ENCODE measurements at places on chromosomes 1 and 21.

DNA sequence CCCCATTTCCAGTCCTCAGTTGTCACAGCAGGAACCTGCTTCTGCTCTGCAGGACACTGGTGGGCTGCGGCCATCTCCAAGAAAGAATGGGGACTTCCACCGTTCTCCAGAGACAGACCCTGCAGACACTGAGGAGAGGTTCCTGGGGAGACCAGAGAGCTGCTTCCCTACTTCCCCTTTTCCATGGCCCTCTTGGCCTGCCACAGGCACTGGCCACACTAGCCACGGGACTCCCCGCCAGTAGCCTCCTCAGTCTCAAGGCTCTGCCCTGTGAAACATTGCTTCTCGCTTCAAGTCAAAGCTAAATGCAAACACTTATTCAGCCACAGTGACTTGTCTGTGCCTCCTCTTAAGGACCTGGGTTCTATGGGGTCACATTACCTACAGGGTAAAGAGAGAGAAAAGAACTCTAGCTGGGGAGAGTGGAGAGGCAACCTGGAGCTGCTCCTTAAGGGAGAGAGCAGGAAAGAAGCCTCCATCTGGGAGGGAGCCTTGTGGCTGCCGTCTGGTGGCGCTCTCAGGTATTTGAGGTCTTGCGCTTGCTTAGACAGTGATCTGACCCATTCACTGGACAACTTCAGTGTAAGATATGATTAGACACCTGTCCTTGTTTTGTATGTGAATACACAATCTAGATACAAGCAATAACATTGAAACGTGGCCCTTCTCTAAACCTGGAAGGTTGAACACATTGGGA is 5.4 kb upstream of the SLAMF8 start:
- DNase-seq: no peak

DNA sequence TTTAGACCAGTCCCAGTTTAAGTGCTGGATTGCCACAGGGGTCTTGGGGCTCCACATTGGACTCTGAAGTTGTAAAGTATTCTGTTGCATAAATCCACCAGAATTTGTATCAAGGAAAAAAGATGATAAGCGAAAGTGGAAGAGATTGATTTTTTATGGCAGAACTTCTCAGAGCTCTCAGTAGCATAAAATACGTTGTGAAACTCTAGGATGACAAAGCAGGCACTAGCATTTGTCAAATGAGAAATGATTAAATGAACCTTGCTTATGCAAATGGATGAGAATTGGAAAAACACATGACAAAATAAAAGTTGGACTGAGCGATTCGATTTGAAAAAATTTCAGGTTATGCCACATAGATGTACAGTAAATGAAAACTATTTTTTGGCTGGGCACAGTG is 253.8 kb upstream of the RAB4A start:
- DNase-seq: no peak

GRCh38 chr1:5597991-5598823 is 394.0 kb downstream of the NPHP4 start:
- no peak for DNase-seq

- peak; percentile 88 for DNase-seq
Observed at GRCh38 chr1:157968946-157969345, 24.5 kb upstream of the KIRREL1 start.

GRCh38 chr1:165376041-165376810 is 19.7 kb upstream of the LMX1A start:
- peak; percentile 68 for DNase-seq

GRCh38 chr1:22832414-22832786 is 121.8 kb downstream of the EPHB2 start:
- peak; percentile 84 for DNase-seq

DNA sequence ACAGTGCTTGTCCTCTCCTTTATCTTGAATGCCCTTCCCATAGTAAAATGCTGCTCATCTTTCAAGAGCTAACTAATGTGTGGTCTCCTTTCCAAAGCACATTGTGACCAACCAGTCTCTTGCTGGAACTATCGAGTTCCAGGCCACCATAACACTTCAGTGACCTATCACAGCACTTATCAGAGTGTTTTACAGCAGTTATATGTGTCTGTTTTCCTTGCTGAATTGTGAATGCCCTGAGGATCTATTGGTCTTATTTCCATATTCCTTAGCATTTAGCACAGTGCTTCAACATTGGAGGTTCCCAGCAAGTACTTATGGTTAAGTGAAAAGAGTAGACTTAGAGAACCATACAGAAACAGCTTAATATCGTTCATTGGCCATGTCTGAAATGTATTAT is 264.3 kb downstream of the DYRK1A start:
- DNase-seq: no peak

GRCh38 chr1:162772571-162773154 is 17.8 kb upstream of the HSD17B7 start:
- DNase-seq: no peak

DNA sequence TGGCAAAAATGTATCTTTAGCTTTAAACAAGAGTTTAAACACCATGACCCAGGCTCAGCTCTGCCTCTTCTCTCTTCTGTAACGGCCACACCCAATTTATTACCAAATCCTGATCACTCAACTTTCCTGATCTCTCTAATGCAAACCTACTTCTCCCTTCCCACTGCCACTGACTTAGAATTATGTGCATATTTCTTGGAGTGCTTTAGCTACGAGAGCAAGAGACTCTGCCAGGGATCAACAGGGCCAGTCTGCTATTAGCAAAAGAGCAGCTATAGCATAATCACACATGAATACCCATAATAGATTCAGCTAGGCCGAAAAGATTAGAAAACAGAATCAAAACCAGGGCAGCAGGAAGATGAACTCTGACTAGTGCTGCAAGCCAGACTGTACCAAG is 215.5 kb downstream of the MRPL39 start:
- DNase-seq: no peak

- no peak for DNase-seq
Observed at GRCh38 chr1:31730336-31731048, 26.7 kb upstream of the COL16A1 start.

DNA sequence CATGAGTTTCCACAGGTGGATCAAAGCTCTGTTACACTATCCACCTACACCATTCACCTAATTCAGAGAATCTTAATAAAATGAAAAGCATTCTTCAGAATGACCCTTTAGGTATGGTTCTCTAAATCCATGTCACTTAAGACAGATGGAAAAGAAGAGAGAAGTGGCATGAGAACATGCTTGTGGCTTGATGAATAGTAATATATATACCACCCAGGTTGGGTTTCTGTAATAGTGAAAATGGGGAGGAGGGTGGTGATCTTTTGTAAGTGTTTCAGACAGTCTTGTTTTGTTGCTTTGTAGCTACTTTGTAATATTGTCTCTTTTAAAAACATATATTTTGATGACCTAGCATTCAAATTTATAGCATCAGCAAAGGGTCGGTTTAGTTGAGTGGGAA is 469.8 kb downstream of the USP25 start:
- DNase-seq: no peak

DNA sequence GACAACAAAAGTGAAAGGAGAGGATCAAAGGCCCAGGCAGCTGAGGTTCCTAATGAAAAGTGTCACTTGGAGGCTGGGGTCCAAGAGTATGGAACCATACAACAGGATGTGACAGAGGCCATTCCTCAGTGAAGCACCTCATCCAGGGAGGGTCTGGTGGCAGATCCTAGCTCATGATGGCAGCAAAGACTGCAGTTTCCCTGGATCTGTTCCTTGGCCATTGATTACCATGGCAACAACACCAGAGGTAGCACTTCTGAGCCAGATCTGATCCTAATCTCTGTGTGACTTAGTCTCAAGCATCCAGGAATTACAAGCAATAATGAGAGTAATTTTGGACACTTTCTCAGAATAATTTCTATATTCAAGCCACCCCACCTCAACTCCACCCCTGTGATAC is 12.9 kb downstream of the FAM177B start:
- no peak for DNase-seq

DNA sequence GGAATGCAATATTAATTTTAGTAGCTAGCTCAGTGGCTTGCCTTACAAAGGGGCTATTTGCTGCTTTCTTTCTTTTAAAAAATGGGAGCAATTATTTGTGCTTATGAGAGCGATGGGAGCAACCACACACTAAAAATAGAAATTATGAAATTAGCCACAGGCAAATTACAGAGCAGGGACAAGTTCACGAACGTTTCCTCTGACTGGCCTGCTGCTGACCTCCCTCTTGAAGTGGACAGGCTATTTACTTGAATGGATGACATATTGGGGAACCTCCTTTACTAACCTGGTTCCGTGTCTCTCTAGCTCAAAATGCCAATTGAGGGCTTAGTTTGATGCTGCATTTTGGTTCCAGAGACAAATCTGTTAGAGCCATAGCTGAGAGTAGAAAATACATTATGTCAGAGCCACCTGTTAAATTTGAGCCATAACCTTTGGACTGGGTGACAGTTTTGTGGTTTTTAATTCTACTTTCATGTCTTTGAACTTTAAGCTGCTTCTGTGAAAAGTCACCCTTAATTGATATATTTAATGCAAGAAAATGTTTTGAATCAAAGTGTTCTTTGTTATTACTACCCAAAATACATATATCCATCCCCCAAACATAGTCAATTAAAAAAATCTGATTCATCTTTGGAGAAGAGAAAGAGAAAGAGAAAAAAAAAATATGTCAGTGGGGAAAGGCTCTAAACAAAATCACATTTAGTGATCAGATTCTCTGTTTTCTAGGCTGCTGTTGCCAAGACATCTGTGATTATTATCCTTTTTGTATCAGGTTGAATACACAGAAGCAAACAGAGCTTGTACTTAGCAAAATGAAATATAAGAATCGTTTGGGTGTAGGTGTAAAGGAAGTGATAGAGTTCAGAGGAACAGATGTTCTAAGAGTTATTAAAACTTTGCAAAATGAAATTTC is 351.9 kb downstream of the ADGRL2 start:
- DNase-seq: no peak

DNA sequence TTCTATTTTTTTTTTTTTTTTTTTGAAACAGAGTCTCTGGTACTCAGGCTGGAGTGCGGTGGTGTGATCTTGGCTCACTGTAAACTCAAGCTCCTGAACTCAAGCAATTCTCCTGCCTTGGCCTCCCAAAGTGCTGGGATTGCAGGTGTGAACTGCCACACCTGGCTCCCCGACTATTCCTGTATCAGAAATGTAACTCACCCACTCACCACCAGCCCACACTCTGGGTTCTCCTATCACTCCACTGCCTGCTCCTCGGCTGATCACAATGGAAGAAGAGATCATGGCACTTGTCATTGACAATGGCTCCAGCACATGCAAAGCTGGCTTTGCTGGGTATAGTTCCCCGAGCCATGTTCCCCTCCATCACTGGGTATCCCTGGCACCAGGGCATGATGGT is 15.9 kb downstream of the RABIF start:
- no peak for DNase-seq

GRCh38 chr1:61523893-61524605 is 200.9 kb downstream of the TM2D1 start:
- DNase-seq: no peak

GRCh38 chr1:234564035-234565029 is 45.6 kb downstream of the IRF2BP2 start:
- peak; percentile 85 for DNase-seq

- peak; percentile 95 for DNase-seq
Observed at GRCh38 chr1:245085508-245086095, 69.2 kb upstream of the KIF26B start.

DNA sequence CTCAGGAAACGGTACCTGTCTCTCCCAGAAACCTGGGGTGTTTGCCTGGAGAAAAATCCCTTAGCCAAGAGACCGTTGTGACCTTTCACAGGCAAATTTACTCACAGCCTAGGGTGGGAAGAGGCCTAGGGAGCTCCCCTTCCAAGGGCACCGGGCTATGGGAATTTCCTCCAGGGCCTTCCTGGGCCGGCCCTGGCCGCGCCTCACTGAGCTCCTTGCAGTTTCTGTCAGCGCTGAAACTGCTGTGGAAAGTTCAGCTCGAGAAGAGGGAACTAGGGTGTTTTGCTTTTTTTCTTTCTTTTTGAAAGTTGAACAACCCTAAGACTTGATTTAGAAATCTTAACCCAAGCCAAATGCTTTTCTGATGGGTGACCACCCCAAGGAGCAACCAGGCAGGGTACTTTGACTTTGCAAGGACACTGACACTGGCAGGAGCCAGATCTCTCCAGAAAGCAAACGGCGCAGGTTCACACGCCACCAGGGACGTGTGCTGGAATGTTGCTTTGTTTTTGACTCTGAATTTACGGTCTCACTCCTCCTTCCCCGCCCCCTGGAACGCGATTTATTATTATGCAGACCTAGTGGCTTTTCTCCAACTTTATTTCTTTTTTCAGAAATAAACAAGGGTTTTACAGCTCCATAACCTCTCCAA is 229.6 kb upstream of the JUN start:
- DNase-seq: peak; percentile 72

DNA sequence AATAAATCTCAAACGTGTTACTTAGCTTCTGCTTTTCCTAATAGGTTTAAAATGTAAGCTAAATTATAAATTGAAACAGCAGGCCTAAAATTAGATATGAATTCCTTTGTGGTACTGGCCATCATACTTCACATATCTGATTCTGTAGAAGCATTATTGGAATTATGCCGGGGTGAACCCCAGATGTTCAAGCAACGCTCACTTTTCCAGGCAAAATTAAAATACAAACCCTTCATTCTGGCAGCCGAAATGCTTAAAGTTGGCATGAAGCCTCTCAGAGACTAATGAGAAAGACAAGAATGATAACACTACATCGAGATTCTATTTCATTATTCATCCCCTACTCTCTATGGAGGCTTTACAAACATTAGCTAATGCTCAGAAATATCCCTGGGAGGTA is 1352.7 kb upstream of the ADGRL2 start:
- DNase-seq: no peak

DNA sequence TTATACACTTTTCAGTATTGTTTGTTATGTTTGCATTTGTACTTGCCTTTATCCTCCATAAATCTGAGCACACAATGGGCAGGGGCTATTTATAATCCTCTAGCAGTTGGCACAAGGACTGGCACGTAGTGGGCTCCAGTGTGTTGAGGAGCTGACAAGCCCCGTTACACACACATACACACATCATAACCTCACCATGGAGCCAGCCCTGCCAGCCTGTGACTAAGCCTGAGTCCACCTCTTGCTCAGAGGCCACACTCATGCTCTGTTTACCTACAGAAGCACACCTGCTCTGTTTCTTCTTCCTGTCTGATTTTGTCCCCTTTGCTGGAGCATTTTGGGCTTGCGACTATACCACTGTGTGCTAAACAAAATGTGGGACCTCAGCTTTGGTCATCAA is 64.5 kb upstream of the SPATA6 start:
- DNase-seq: no peak

DNA sequence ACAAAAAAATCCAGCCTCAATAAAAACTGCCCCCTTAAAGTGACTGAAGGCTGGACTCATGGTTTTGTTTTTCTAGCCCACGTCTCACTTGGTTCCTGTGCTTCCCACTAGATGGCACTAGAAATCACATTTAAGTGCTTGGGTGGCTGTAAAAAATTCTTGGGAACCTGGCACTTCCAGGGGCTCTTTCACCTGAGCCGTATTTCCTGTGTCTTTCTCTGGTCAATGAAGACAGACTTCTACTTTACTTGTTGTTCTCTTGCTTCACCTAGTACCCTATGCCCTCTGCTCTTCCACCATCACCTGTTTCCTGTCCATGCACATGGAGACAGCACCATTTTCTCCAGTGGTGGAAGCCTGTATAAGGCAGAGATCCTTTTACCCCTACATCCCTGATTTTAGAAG is 20.0 kb downstream of the METTL13 start:
- DNase-seq: peak; percentile 47
